ENCODE measurements at places on chromosomes 6 and 20. TPM values are rescaled to one million over a fixed set of nuclear protein-coding genes. Genes with fewer than 3 reads are reported as not detected.

- no peak for DNase-seq
Observed at GRCh38 chr6:6712449-6713403, 124.2 kb downstream of the LY86 start.

DNA sequence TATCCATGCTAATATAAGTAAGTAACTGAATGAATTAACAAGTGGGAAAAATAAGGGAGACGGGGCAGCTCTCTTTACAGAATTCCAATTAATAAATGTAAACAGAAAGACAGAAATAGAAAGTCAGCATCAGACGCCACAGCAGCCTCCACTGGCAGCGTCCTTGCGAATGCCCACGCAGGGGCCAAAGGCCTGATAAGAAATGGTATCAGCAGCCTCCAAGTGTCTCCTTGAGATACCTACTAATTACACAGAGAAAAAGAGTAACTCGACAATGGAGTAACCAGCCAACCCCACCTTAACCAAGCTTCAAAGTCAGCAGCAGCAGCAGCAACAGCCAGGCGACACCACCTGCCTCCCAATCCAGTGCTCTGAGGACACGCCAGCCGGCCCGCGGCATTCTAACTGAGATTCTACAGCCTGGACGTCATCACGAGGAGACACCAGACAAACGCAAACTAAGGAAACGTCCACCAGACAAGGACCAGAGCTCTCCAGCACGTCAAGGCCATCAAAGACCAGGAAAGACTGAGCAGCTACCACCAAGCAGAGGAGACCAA lies 78.8 kb downstream of the TAF4 start:
- no peak for DNase-seq

DNA sequence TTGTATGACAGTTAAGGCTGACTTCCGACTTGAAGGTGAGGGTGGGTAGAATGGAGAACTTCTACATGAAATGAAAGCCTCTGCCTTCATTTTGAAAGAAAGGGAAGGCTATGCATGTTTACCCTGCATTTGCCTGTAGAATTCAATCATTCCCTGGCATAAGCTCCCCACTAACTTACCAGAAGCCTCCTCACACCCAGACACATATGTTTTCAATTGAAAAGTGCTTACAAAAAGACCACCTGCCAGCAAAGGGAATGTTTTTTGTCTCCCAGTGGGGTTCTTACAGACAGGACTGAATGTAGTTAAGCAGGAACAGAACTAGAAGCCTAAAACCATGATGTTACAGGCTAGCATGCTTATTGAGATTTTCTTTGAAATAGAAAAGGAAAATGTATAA lies 392.1 kb upstream of the HSF2 start:
- no peak for DNase-seq

GRCh38 chr20:6580486-6580885 lies 187.0 kb upstream of the BMP2 start:
- DNase-seq: no peak

Gene PDE7B
- 1.00 TPM for total RNA-seq

Gene EBF4
- total RNA-seq: 8.9 TPM

Data from activated T-cell treated with anti-CD3 and anti-CD28 coated beads, Interleukin-2, amount 50 U/mL, for 72 hours (primary cell).